Activated T-cell treated with anti-CD3 and anti-CD28 coated beads for 48 hours (primary cell): ENCODE measurements at places on chromosomes 16 and 17.

GRCh38 chr17:80902963-80903611, 88.6 kb upstream of the CHMP6 start:
- no peak for DNase-seq

DNA sequence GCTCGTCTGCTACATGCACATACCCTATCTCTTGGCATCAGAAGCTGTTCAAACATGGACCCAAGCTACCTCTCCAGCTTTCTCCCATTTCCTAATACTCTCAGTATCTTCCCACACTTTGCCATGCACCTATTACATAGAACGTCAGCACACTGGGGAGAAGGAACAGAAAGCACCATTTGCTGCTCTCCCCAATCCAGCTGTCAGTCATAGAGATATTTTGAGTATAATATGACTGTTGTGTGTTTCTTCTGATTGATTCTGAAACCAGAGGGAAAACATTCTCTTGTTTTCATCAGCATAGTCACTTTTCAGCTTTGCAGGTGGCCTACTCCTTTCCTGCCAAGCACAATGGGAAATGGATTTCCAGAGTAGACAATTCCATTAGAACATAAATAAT, 107.1 kb downstream of the ADAMTS18 start:
- DNase-seq: no peak

DNA sequence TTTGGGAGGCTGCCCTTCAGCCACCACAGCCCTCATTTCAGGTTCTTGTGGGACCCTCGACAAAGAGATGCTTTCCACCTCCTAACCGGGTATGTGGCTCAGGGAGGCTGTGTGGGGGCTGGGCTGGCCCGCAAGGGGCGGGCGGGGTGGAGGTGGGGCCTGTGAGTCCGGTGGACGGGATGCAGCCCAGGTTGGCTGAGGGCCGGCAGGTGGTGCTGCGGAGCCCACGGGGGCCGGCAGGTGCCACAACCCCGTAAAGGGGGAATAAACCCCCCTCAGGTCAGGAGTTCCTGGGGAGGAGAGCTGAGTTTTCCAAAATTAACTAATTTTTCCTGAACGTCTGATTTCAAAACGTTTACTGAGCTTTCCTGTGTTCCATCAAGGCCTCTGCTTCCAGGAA, 4.9 kb upstream of the CIAO3 start:
- DNase-seq: no peak

GRCh38 chr17:79965806-79966205, 69.9 kb downstream of the TBC1D16 start:
- no peak for DNase-seq

DNA sequence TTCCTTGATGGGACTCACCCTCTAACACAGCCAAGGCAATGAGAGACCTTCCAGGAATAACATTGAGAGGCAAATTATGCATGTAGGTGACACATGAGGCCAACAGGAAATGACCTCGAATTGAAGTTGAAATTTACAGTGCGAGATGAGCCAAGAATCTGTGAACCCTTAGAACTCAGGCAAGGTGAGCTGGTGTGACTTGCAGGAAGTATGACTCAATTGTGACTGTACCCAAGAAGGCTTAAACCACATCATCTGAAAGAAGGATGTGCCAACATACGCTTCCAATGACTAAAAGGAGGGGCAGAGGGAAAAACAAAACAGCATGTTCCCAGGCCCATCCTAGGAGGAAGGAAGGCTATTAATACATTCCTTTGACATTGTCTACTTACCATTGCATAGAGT, 44.8 kb downstream of the PITPNC1 start:
- DNase-seq: no peak

DNA sequence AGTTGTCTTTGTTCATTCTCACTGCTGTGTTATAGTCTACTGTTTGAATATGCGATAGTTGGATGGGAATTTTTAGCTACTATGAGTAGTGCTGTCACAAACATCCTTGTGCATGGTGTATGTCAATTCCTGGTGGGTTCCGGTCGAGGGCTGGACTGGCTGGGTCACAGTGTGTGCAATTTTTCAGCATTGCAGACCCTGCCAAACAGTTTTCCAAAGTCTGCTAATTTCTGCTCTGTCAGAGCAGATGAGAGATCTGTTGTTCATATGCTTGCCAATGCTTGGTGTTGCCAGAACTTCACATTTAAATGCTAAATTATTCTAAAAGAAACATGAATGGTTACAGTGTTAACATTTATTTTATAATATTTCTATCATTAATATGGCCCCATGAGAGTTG, 3.6 kb upstream of the C16orf96 start:
- DNase-seq: no peak

DNA sequence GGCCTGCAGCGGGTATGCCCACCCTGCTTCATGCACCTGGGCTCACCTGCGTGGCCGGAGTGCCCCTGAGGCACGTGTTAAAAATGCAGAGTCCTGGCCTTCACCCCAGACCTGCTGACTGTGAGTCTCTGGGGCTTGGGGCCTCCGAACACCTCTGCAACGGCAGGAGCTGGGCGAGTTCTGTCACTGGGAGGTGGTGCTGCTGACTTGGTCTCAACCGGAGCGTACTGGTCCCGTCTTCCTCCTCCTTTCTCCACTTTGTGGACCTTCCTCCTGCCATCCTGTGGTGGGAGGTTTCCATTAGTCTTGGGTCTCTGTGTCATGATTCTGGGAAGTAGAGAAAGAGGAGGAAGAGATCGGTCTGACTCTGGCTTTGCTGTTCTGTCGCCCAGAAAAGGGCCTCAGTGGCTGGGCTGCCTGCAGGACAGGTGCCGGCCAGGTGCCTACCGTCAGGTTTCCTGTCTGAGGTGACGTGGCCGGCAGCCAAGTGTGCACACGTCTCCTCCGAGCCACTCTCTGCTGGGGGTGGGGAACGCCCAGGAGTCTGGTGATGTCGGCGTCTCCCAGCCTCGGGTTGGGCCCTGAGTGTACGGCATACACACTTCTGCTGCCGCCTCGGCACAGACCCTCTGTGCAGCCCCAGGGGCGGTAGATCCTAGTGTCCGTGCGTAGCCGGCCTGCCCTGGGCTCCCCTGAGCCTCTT, 6.9 kb downstream of the TSC2 start:
- no peak for DNase-seq

DNA sequence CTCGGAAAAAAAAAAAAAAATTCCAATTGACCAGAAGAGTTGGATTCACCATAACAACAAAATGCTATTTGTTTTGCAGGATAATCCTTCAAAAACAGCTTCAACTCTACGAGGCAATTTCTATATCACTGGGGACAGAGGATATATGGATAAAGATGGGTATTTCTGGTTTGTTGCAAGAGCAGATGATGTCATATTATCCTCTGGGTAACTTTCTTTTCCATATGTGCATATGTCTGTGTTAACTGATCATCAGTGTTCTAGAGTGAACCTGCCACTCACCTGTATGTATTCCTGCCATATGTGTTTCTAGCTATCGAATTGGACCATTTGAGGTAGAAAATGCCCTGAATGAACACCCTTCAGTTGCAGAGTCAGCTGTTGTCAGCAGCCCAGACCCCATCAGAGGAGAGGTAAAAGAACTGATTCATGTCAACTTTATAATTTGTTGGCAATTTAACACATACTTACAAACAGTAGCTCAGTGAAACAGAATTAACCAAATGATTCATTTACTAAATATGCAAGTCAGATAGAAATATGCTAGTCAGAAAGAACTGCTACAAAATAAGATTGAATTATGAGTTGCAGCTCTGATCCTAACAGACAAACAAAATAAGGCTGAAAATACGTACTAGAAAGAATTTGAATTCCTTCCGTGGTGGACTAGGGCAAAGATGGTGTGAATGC, 14.2 kb downstream of the ERI2 start:
- DNase-seq: no peak

DNA sequence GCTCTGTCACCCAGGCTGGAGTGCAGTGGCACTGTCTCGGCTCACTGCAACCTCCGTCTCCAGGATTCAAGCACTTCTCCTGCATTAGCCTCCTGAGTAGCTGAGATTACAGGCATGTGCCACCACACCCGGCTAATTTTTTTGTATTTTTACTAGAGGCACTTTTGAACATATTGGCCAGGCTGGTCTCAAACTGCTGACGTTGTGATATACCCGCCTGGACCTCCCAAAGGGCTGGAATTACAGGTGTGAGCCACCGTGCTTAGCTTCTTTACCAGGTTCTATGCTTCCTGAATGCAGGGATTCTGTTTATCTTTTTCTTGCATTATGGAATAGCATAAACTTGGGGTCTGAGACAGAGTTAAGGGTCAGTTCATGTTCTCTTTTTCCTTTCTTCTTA, 317.9 kb upstream of the RBFOX1 start:
- DNase-seq: no peak

GRCh38 chr17:33154869-33155455, 138.1 kb downstream of the ASIC2 start:
- DNase-seq: no peak

DNA sequence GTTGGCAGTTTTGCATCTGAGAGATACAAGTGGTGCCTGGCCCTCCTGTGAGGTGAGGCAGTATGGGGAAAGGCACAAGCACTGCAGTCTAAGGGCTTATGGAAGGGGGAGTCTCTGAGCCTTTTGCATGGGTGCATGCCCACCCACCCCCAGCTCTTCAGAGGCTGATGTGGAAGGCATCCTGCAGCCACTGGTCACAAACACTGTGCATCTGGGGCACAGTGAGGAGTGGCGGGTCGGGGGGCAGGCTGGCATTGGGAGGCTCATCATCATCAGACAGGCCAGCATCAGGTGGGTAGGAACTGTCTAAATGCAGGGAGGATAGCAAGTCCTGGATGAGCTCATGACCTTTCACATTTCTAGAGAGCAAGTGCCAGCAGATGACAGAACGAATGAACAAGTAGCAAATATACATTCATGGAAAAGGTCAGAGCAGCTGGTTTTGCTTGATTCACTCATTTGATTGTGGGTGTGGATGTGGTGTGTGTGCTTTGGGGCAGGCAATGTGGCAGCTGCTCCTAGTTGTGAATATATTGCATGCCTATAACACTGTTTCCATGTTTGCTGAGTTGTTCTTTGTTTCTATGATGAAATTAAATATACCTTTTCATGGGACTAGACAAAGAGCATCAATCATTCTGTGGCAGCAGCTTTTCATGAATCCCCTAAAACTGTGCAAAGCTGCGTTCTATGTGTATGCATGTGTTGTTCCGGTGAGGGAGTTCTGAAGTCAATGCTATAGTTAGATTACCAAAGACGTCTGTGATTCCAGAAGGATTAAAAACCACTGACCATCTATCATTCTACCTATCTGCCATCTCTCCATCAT, 29.2 kb downstream of the TRIM25 start:
- DNase-seq: no peak

DNA sequence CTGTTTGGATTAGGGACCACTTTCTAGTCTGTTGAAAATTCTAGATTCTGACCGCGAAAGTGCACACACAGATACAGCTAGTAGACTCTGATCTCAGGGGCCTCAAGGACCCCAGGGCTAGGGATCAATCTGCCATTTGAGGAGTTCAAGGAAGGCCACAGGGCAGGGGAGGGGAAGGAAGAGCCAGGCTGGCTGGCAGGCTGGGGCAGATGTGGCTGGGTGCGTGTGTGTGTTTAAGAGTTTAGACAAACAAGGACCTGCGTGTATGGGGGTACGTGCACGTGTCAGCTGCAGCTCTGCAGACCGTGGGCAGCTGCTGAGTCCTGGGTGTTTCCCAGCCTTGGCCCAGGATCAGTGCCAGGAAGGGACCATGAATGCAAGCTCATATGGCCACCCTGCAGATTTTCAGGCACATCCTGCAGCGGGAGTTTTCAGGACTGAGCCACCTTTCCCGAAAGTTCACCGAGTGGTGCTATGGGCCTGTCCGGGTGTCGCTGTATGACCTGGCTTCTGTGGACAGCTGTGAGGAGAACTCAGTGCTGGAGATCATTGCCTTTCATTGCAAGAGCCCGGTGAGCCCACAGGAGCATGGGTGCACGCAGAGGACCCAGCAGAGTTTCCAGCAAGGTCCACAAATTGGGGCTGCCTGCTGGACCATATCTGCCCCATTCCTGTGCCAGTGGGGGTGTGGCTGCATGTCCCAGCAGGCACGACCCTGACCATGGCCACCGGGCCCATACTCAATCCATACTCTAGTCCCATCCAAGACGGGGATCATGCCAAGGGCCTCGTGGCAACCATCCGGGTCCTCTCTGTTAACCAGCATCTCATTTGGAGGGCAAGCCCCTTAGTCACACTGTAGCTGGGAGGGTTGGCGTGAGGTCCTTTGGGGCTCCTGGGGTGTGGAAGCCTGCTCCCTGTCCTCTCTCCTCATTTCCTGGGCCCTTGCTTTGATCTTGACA, 10.6 kb downstream of the TRPV2 start:
- DNase-seq: no peak

GRCh38 chr16:51801635-51802034, 650.6 kb upstream of the SALL1 start:
- DNase-seq: no peak
